ENCODE measurements at places on chromosomes 3 and 15.

DNA sequence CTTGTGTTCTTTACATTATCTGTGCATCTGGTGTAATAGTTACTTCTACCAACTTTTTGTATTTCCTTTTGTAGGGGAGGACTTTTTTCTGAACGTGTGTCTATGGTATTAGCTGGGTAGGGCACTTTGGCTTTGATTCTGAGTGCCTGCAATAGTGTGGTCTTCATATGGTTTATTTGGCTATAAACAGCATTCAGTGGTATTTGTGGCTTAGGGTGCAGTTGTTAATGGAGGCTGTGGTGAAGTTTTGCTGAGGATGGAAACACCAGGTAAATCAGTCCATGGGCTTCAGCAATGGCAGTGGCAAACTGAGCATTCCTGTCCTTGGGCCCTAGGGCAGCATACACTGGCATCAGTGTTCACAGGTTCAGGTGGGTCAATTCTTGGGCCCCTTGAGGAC is 230.6 kb upstream of the CTNNB1 start:
- DNase-seq = no peak

- no peak for DNase-seq
Observed at GRCh38 chr3:88704338-88704737, 403.1 kb upstream of the EPHA3 start.

DNA sequence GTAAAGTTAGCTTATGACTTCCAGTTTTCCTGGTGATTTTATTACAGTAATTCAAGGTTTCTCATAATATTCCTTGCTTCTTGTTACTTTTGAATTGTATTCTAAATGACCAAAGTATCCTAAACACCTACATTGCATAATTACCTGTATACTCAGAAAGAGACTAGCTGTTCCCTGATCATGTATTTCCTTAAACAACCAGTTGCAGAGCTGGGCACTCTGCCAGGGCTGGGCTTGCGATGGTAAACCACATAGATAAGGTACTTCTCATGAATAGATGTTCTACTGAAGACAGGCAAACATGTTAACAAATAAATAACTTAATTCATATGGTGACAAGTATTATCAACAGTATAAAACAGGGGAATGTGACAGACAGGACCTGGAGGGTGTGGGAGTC is 142.3 kb upstream of the WNT5A start:
- DNase-seq = no peak

DNA sequence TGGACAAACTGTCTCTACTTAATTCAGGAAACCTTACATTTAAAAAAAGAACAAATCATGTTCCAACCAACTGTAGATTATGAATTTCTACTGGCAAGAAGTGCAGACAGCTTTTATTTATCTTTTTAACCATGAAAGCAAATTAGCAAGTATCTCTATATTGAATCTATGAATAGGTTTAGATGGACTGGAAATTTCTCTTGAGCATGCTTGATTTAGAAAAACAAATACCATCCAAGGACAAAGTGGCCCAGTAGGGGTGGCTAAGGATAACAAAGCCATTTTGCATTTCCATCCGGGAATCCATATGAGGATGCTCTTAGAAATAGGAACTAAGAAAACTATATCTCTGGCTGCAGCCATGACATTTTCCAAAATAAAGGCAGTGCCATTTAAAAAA is 150.6 kb downstream of the KCNMB2 start:
- DNase-seq = no peak

- no peak for DNase-seq
Observed at GRCh38 chr3:71582612-71583565, 639 bp downstream of the FOXP1 start.

GRCh38 chr3:179322286-179323196 is at the start of gene ZNF639:
TSS of gene ZNF639 (plus strand) at chr3:179323031. CDS start at chr3:179328294, 5,263 bp downstream.
- DNase-seq = peak; percentile 93

DNA sequence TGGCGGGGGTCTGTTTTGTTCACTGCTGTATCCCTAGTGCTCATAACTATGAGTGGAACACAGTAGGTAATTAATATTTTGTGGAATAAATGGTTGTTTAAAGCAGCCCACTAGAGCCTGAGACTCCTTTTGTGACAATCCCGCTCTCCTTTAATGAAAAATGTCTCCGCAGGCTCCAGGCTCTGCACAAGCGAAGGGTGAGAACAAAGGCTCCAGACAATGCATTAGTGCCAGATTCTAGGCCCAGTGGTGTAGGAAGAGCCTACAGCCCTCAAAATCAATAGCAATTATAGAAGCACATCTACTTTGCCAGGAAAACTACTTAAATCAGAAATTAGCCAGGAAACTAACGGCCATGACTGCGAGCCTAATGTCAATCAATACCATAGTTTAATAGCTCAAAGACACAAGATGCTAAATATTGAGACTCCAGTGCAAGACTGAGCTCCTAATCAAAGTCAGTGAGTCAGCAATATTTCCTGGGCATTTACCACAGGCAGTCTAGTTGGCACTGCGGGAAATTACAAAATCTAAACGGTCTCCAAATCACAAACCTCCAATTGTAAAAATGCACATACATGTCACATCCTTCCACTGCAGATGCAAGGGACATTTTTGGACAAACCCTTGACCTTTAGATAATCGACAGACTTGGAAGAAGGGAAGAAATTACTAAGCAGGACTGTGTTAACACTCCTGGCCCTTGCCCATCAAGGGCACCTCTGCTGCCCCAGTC is 2.3 kb downstream of the ANXA2 start:
- DNase-seq = no peak

DNA sequence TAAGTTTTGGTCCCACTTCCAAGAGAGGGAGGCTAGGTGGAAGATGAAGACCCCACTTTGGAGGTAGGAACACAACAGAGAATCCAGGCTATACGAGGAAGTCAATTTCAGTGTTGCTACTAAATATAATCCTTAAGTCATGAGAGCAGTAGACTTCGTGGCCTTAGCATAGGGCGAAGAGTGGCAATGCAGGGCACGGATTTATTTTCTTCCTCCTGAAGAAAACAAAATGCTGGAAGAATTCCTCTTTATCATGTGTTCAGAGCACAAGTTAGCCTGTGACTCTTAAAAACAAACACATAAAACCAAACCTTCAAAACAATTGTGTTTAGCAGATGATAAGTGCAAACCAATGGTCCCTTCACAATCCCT is 19.4 kb downstream of the BCL2L10 start:
- no peak for DNase-seq

DNA sequence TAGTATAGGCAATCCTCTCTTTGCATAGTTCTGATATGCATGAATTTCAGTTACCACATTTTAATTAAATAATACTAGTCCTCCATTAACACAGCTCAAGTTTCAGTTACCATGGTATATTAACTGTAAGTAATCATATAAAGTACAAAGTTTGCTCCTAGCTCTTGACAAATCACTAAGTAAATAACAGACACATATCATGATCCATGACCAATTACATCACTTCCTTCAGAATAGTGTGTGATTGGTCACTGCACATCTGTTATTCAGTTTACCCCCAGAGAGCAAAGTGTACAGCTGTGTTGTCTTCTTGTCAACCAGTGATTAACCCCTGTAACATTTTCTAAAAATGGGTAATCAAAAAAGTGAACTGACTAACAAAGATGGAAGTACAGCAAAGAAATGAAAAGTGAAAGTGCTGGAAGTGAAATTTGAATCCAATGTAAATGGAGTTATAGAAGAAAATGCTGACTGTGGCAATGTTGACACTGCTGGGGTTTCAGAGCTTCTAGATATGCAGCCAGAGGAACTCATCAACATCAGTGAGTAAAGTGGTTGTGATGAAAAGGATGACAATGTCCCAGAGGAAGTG is 30.2 kb upstream of the LEKR1 start:
- DNase-seq = no peak

DNA sequence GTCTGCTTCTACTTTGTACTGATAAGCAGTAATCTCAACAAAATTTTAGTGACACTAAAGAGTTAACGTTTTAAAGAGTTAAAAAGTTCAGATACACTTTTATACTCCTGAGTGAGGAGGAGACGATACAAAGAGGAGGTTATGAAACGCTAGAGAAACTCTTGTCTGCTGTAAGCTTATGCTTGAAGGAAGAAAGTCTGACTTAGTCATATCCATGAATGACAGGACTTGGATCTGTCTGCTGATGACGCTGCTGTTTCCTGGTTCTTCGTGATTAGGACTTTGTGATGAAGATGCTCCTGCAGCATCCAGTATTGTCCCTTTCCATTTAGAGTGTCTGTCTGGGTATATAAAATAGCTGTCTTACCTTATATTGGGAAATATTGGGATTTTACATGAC is 15.8 kb downstream of the TCF12 start:
- no peak for DNase-seq

- DNase-seq = no peak
Observed at GRCh38 chr3:7917443-7918151, 584.0 kb upstream of the LMCD1 start.

GRCh38 chr3:43892061-43892460 is 201.3 kb downstream of the ABHD5 start:
- no peak for DNase-seq

- peak; percentile 15 for DNase-seq
Observed at GRCh38 chr15:23422946-23423708, 23.9 kb downstream of the GOLGA6L2 start.

GRCh38 chr15:84951736-84952135 is 29.9 kb upstream of the PDE8A start:
- no peak for DNase-seq

- no peak for DNase-seq
Observed at GRCh38 chr3:17581421-17582080, 160.9 kb downstream of the TBC1D5 start.

- DNase-seq = no peak
Observed at GRCh38 chr3:113717308-113717707, 20.9 kb upstream of the USF3 start.

DNA sequence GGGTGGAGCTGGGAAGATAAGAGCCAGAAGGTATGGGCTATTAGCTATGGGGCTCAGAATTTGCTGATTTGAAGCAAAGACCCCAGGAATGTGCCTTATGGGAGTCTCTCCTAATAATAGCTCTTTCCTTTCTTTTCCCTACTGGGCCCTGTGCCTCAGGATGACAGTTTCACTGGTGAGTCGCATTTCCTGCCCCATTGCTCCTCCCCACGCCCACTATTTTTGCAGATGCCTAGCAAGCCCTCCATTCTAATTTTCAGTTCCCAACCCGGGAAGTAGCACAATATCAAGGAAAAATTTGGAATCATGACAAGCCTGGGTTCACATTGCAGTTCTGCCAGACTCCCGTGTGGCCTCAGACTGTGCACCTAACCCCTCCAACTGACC is 583 bp downstream of the IL17RE start:
- DNase-seq = no peak

DNA sequence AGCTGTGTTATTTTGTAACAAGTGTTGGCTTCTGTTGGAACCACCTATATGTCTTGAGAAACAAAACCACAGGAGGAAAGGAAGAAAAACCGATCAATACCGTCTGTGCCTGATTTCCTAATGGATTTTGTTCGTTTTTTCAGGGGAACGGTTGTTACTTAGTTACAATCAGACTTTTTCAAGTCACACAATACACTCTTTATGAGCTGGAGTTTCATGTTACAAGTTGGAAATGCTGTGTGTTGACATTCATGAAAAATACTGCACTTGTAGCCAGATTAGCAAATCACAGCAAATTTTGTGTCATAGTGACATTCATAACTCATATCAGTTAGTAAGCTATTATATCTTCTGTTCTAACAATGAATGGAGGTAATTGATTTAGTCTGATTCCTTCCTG is 78.9 kb downstream of the SLTM start:
- no peak for DNase-seq

- DNase-seq = no peak
Observed at GRCh38 chr3:75076481-75076880, 462.0 kb upstream of the CNTN3 start.

- DNase-seq = no peak
Observed at GRCh38 chr3:139519998-139520737, 19.4 kb downstream of the RBP1 start.

- no peak for DNase-seq
Observed at GRCh38 chr15:88512601-88513000, 33.9 kb downstream of the DET1 start.

- no peak for DNase-seq
Observed at GRCh38 chr15:92109191-92109873, 255.8 kb downstream of the SLCO3A1 start.

Data from GOT3 (cell line).